ENCODE measurements at places on chromosomes 13 and 19. TPM values are rescaled to one million over a fixed set of nuclear protein-coding genes. Genes with fewer than 3 reads are reported as not detected.

GRCh38 chr13:38899571-38899970, 91.1 kb downstream of the STOML3 start:
- no peak for DNase-seq

DNA sequence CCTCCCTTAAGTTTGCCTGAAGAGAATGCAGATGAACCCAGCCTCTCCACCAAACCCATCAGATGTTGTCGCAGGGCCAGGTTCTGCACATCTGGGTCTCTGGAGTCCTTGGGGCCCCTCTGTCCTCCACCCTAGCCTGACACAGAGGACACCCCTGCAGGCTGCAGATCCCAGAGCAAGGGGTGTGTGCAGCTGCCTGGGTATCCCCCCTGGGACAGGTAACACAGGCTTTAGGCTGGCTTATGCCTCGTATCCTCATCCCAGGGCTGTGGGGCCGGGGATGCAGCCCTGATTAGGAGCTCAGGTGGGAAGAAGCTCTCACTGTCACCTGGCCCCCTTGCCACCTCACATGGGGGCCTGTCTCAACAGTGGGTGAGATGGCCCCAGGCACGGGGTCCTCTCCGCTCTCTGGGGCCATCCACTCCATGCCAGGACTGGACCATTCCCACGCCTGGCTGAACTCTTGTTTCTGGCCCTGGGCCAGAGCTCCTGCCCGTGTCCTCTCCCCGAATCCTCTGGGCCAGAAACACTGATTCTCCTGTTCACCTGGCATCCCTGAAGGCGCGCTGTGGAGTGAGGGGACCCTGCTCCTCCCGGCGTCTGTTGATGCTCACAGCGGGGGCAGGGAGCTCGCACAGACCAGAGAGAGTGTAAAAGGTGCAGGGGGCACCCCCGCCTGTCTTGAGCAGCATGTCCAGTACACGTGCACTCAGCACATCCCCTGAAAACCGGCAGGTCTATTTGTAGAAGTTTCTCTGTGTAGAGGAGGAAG, 38.7 kb upstream of the TPM4 start:
- DNase-seq, result no peak

DNA sequence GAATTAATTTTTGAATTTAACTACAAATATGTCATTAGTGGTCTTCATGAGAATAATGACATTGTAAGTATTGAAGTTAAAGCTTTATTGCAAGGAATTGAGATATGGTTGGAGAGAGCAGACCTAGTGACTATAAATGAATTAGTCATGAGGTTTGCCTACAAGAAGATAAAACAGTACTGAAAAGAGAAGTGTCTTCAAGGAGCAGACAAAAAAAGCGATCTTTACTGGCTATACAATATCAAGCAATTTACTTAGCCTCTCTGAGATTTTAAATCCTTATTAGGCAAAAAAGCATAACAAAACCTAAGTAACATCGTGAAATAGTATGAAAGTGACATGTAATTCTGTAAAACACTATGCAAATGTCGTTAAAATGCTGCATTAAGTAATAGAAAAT, 435.1 kb upstream of the PCDH20 start:
- no peak for DNase-seq

The ERFL gene
- total RNA-seq, result 8.1 TPM

GRCh38 chr19:3537101-3537437, 1.9 kb upstream of the TEKTIP1 start:
- DNase-seq, result no peak

The TMPRSS9 gene
- total RNA-seq, result not detected

DNA sequence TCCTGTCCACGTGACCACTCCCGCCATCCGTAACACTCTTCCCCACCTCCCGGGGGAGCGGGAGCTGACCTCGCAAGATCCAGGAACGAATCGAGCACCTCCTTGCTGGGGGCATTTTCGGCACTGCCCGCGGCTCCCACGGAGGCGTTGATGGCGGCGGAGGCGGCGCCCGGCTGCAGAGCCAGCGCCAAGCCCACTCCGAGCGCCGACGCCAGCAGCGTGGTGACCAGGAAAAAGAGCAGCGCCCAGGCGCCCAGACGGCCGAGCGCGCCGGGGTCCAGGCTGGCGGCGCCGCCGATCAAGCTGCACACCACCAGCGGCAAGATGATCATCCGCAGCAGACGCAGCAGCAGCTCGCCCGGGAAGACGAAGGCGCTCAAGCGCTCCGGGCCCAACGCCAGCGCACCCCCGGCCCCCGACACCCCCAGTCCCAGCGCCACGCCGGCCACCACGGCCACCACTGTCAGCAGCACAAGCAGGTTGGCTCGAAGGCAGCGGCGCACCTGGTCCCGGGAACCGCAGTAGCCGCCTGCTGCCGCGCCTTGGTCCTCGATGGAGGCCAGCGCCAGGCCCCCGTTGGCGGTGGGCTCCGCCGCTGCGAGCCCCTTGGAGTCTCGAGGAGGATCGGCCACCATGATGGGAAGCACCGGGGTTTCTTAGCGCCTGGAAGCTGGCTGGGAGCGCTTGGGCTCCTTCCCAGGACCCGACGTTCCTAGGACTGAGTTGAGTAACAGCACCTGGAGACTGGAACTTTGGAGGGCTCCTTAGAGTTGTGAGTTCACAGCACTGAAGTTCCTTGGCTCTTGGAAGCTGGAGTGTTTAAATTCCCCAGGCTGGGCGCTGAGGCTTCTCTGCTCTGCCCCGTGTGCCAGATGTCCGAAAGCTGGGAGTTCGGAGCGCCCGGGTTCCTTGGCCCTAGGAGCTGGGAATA, 798 bp downstream of the SLC1A5 start:
- DNase-seq, result peak; percentile 28

- no peak for DNase-seq
These were observed 535 bp downstream of the CDKN2D start for GRCh38 chr19:10568062-10568825.

The ADAMTSL5 gene
- 2.5 TPM for total RNA-seq

The EPS8L1 gene
- total RNA-seq, result not detected

- no peak for DNase-seq
These were observed 131.3 kb downstream of the CYSLTR2 start for GRCh38 chr13:48784916-48785548.

The MBD3L3 gene
- not detected for total RNA-seq

The LRRC63 gene
- total RNA-seq, result 0.62 TPM

GRCh38 chr13:99980824-99981734, 505 bp upstream of the ZIC2 start:
- no peak for DNase-seq

The HNRNPA1L2 gene
- 18.1 TPM for total RNA-seq

The FGF21 gene
- total RNA-seq, result not detected

GRCh38 chr19:938233-938923, 12.5 kb downstream of the ARID3A start:
- no peak for DNase-seq

GRCh38 chr19:31717269-31717923, 368.2 kb upstream of the TSHZ3 start:
- no peak for DNase-seq

DNA sequence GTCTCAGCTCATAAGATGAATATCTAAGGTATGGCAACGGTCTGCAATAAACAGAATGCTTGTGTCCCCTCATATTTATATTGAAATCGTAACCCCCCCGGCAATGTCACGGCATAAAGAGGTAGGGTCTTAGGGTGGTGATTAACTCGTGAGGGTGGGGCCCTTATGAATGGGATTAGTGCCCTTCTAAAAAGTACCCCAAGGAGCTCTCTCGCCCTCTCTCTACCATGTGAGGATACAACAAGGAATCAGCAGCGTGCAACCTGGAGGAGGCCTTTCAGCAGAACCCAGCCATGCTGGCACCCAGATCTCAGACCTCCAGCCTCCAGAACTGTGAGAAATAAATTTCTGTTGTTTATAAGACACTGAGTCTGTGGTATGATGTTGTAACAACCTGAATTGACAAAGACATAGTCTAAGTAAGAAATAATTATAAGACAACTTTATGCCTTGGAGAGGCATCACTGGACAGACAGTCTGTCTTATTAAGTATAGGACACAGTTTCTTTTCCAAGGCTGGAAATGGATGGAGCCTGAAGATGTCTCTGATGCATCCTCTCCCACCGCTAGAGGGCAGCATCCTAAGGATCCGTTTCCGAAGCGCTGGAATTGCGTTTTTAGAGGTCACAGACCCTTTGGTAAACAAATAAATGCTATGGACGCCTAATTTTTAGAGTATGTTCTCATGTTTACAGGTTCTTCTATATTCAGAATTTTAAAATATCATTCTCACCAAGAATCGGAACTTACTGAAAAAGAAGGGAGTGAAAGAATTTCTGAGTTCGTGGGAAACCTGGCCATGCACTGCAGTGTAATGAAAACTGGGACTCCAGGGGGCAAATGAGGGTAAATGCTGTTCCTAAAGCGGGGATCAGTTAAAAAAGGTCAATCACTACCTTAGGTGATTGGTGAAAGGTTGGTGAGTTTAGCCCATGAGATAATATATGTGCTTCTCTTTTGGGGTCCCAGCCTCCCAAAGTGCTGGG, 13.3 kb upstream of the LEUTX start:
- DNase-seq, result no peak

DNA sequence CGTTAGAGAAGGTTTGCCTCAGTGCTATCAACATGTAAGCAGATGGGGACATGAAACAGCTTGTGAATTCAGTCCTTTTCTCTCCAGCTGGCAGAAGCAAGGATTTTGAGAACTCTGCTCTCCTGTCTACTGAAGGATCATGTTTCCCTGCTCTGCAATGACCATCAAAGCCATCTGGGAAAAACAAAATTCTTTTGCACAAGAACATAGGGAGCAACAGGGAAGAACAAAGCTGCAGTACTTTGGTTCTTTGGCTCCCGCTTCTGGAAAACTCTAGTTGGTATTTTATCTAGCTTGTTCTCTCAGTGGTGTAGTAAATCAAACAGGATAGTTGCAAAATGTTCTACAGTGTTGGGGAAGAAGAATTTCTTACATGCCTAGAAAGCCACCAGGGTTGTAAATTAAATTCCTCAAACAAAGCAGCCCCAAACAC, 270.4 kb downstream of the ENOX1 start:
- no peak for DNase-seq

- no peak for DNase-seq
These were observed 52.1 kb downstream of the C13orf46 start for GRCh38 chr13:113921763-113922162.
